Myocyte (in vitro differentiated cells): ENCODE measurements at places on chromosomes 3 and 15.

DNA sequence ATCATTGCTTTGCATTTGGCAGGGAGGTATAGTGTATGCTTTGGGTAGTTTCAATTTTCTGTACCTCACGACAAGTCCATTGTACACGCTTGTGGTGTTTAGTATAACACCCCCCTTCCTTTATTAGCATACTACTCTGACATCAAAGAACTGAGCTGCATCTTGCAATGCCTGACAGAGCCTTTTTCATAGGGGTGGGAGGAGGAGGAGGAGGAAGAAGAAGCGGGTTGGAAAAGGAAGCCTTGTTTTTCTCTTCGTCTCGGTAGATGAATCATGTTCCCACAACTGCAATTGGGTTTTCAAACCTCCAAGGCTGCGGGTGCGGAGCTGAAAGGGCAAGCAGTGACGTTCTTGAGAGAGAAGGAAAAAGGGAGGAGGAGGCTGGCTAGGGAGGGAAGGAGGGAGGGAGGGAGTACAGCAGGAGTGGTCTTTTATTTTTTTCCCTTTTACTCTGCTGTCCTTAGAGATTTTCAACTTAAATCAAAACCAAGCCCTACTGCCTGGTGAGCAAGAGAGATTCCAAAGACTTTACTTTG lies 175.7 kb downstream of the KLHL25 start:
- peak; percentile 94 for DNase-seq

- peak; percentile 42 for DNase-seq
Measured at GRCh38 chr15:35306361-35306981, 221.4 kb upstream of the NANOGP8 start.

DNA sequence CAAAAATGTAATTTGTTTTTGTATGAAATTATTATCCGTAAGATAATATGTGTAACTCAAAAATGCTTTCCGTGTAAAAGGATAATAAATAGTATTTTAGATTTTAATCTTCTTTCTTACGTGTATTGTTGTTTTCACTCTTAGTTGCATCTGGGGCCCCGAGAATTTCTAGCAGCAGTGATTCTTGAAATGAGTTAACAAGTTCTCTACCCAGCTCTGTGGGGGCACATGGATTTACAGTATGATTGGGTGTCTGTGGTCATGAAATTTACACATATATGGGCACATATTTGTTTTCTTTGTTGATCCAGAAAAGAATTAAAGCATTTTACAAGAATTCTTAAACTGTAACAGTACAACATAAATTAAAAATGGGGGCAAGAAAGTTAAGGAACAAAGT lies 145.9 kb upstream of the LRRFIP2 start:
- DNase-seq: no peak

DNA sequence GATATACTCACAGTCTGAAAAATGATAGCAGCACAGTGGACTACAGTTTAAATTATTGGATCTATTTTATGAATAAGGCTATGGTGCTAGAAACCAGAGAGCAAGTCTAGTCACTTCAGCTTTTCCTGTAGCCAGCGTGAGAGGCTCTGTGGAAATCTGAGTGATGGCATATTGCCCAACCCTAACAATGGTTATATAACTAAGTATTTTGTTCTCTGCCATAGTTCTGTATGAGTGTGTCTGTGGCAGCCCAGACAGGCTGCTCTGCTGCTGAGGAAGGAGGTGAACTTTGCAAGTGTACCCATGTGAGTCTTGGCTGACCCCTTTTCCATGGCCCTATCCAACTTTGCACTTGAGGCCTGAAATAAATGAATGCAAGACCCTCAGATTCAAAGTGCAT lies 105.7 kb downstream of the LRTM1 start:
- DNase-seq: peak; percentile 44

GRCh38 chr15:33612721-33613304 lies 302.0 kb downstream of the RYR3 start:
- DNase-seq: no peak
